Tibial artery (tissue), 4 donors: ENCODE measurements at places on chromosomes 2 and 18.

DNA sequence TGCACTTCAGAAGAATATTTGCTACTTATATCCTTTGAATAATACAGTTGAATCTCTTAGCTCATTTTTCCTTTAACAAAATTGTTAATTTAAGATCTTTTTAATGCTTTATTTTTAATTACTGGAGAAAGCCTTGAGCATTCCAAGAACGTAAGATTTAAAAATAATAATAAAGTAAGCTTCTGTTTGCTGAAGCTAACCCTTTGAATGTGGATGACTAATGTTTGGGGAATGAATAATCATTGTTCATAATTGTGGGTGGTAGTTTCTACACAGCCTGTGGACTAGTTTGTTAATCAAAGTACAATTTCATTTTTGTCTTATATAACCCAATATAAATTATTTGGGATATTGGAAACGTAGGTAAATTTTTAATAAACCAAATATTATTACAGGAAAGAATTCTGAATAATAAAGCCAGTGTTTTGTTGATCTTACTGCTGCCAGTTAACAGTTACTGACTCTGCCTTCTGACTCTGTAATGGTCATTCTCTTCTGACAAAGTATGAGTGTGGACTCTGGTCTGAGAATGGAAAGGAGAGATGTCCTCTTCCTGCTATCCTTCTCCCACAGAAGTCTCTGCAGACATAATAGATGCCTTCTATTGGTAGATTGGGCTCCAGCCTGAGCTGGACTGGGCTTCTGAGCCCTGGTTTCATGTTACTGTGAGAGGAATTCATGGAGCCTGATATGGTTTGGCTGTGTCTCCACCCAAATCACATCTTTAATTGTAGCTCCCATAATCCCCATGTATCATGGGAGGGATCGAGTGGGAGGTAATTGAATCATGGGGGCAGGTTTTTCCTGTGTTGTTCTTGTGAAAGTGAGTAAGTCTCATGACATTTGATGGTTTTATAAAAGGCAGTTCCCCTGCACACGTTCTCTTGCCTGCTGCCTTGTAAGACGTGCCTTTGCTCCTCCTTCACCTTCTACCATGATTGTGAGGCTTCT is 292.7 kb upstream of the SLC39A10 start:
- no peaks in the 10 kb centered on the region for H3K36me3 ChIP-seq
- no peak for DNase-seq
- H3K27me3 ChIP-seq: no peaks in the 10 kb centered on the region
- H3K4me3 ChIP-seq: no peak overlapping the region
- H3K4me1 ChIP-seq: no peaks in the 10 kb centered on the region

DNA sequence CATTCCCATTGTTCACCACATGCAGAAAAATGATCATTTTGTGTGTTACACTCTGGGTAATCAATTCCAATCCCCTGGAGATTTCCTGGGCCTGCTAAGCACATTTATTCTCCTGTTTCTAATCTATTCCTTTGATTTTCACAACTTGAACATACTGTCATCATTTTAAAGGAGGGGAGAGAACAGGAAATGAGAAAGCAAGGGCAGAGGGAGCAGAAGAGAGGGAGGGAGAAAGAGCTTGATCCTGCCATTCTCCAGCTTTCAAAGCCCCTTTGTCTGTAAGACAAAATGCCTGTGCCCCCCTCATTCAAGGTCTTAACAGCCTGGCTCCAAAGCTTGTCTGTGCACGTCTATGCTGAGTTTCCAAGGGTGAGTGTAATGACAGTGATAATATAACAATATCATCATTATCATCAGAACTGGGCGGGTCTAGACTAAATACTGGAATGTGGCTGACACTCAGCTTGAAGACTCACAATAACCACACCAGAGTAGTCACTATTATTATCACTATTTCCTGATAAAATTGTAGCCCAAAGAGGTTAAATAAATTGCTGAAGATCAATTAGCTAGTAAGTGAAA is 164.4 kb upstream of the KLHL29 start:
- H3K36me3 ChIP-seq: no peaks in the 10 kb centered on the region
- no peaks in the 10 kb centered on the region for H3K4me1 ChIP-seq
- no peak overlapping the region for H3K27ac ChIP-seq
- no peak for DNase-seq
- H3K27me3 ChIP-seq: no peaks in the 10 kb centered on the region

- H3K27ac ChIP-seq: peak overlapping the region; percentile 19
- peaks cover 42% of the 10 kb centered on the region for H3K4me1 ChIP-seq
- DNase-seq: no peak
- no peaks in the 10 kb centered on the region for H3K27me3 ChIP-seq
These were observed 2.6 kb downstream of the MAP2 start for GRCh38 chr2:209426432-209426831.

DNA sequence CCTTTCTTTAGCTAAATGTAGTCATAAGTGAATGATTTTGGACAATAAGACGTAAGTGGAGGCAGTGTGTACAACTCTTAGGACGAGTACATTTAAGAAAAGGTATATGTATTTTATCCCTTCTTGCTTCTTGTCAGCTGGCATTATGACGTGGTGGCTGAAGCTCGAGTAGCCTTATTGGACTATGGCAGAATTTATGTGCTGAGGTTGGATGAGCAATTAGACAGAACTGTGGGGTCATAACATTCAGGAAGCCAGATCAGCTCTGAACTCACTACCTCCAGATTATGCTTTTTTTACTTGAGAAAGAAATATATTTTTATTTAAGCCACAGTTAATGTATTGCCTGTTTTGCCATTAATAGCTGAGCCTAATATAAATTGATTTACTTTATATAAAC is 661.5 kb downstream of the ERBB4 start:
- H3K4me1 ChIP-seq: no peaks in the 10 kb centered on the region
- H3K4me3 ChIP-seq: no peak overlapping the region
- no peak overlapping the region for H3K27ac ChIP-seq

DNA sequence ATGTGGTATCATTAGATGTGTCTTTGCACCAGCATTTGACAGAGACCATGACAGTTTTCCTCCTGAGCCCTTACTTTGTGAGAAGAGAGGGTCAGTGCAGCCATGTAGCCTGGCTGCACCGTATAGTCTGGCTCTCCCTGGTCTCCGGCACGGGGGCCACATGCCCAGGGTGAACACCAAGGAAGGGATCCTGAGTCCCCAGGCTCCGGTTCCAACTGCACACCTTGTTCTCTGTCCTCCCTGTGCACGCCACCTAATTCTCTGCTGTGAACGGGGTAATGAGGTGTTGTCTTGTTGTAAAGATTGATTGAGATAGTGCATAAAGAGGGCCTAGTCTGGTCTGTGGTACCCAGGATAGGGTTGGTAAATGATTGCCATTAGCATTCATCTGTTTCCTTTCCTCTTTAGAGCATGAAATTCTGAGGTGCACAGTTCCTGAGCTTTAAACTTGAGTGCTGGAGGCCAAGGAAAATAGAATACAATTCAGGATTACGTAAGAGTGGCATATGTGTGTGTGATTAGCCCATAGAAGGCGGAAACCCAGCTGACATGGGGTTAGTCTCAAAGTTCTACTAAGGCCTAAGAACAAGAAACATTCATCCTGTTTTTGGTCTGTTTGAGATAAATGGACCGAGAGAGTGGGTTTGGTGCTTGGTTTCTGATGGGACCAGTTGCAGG is 55.5 kb downstream of the NCK2 start:
- no peak for DNase-seq
- H3K27ac ChIP-seq: peak overlapping the region; percentile 47
